ENCODE measurements at places on chromosomes 13 and 19.

DNA sequence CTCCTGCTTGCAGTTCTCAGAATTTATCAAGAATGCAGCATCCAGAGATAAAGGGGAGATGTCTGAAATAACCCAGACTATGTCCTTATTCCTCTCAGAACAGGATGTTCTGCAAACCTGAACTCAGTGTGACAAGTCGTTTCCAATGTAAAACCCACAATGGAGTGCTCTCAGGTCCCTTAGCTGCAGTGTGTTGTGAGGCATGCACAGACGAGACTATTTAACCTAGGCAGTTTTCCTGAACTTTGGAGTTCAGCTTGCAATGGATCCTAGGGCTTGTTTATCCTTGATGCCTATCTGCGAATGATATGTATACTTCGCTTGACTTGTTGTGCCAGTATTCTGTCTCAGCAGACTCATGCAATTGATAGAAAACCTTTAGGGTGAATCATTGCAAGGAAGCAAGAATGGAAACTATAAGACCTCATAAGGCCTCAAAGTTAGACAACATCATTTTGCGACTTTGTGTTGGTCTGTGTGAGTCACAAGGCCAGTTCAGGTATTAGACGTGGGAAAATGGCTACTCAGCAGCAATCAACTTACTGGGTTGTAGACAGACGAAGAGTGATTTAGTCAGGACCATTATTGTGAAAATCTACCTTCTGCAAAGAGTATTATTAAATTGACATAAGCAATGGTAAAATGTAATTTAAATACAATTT, 2439.9 kb upstream of the PCDH20 start:
- no peak for DNase-seq

- DNase-seq, result no peak
Measured at GRCh38 chr19:13866463-13867046, 10.4 kb upstream of the NANOS3 start.

GRCh38 chr19:29685326-29685725, 20.1 kb downstream of the PLEKHF1 start:
- DNase-seq, result no peak

- DNase-seq, result peak; percentile 16
Measured at GRCh38 chr13:39892721-39893685, 237.5 kb downstream of the COG6 start.

DNA sequence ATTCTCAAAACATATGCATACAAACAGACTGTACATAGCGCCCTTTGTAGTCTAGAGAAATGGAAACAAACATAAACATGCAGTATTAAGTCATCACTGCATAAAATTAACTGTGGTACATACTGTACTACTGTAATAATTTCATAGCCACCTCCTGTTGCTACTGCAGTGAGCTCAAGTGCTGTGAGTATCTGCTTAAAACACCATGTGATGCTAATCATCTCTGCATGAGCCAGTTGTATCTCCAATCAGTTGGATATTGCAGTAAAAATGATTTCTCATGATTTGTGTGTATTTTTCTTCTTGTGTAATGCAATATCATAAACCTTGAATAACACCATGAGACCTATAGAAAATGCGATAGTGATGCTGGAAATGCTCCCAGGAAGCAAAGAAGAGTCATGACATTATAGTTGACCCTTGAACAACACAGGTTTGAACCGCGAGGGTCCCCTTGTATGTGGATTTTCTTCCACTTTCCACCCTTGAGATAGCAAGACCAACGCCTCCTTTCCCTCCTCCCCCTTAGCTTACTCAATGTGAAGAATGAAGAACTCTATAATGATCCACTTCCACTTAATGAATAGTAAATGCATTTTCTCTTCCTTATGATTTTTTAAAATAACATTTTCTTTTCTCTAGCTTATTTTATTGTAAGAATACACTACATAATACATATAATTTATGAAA, 4.1 kb downstream of the TNFSF13B start:
- DNase-seq, result no peak

- no peak for DNase-seq
Measured at GRCh38 chr19:15701757-15702533, 25.9 kb upstream of the OR10H2 start.

- no peak for DNase-seq
Measured at GRCh38 chr13:100323937-100324336, 235.0 kb downstream of the PCCA start.

DNA sequence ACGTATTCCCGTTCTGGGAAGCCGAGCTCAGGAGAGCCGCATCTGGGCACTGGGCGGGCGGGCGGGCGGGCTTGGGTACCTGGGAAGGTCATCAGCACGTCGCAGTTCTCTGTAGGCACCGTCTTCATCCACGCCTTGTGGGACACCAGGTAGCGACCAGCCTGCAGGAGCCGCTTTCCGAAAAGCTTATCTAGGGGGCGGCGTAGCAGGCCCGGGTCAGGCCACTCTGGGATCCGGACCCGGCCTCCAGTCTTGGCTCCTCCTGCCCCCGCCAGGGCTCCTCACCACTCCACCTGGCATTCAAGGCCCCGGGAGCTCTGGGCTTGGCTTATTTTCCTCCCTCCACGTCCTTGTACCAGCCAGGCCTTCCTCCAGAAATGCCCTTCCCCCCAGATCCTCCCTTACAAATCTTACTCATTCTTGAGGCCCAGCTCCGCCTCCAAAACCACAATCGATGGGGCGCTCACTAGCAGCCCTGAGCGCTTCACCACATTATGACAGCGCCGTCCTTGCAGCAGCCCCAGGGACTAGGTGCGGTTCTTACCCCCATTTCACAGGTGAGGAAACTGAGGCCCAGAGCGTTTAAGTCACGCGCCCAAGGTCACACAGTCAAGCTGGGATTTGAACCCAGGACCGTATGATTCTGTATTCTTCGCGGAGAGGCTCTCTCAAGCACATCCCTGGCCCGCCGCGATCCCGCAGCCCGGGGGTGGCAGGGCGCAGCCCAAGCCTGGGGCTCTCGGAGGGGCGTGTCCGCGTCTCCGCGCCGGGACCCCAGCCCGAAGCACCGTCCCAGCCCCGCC, 843 bp downstream of the ANO8 start:
- peak; percentile 74 for DNase-seq

DNA sequence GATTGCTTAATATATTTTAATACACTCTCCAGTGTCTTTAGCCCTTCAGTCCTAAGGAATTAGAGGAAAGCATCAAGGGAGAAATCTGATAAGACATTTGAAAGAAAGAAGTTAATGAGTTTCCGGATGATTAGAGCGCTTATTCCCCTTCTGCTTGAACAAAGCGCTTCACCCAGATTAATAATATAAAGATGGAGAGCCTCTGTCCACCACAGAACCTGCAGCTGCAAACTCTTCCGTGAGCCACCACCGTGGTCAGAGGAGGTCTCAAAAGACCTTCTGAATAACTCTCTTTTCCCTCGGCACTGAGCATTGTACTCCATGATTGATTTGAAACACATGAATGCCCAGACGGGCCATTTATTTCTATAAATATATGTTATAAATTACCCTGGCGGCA, 14.2 kb upstream of the TUBGCP3 start:
- no peak for DNase-seq

GRCh38 chr13:42985312-42986175, 6.5 kb downstream of the EPSTI1 start:
- no peak for DNase-seq

DNA sequence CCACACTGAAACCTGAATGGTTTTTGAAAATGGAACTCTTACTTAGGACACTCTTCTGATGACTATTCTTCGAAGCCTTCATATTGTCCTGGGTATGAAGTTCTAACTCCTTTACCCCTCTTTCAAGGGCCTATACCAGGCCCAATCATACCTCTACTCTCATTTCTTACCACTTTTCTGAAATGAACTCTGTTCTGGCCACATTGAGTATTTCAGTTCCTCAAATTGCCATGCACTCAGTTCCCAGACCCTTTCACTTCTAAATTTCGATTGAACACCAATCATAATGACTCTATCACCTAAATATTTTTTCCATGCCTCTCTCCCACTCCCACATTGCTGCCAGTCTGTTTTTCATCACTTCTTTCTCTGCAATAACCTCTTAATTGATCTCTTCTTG, 53.7 kb downstream of the LACC1 start:
- no peak for DNase-seq

- no peak for DNase-seq
Measured at GRCh38 chr19:55494172-55494761, 6.0 kb downstream of the SSC5D start.

GRCh38 chr13:50257646-50258045, 242.4 kb downstream of the KCNRG start:
- DNase-seq, result no peak

GRCh38 chr13:79742923-79743322, 262.0 kb downstream of the NDFIP2 start:
- no peak for DNase-seq

DNA sequence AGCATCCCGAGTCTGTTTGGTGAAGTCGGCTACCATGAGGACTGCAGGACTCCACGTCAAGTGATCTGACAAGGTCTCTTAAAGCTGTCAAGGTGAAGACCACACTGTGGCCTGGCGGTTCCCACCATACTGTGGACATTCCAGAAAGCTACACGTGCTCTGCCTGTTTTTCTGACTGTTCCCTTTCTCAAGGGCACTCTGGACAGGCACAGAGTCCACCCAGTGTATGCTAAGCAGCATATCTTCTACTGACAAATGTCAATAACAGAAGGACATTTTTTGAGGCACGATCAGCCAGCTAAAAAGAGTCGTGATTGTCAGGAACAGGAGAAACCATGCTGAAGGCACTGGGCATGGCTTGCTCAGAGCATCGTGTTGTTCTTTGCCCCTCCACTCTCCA, 12.8 kb upstream of the WASF3 start:
- no peak for DNase-seq

GRCh38 chr19:41428481-41428859, 1.3 kb upstream of the B3GNT8 start:
- no peak for DNase-seq

GRCh38 chr13:36858290-36858689, 39.3 kb downstream of the RFXAP start:
- DNase-seq, result no peak

DNA sequence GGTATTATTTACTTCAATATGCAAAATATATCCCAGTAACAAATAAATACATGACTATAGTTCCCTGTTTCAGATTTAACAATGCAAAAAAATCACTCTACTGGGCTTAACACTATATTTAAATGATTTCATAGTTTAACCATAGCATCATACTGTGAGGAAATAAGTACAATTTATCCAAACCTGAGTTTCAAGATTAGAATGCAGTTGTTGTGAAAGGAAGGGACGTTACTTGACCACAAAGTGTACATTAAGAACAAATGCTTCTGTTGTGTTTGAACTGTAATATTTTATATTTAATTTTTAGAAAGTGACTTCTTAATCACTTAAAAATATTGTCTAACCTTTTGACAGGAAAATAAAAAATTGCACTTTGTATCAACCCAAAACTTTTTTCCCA, 1747.9 kb upstream of the SPRY2 start:
- DNase-seq, result no peak

GRCh38 chr13:30435911-30436451, 13.7 kb downstream of the UBE2L5 start:
- DNase-seq, result no peak

GRCh38 chr19:49395581-49396407, 7.7 kb downstream of the KASH5 start:
- no peak for DNase-seq

DNA sequence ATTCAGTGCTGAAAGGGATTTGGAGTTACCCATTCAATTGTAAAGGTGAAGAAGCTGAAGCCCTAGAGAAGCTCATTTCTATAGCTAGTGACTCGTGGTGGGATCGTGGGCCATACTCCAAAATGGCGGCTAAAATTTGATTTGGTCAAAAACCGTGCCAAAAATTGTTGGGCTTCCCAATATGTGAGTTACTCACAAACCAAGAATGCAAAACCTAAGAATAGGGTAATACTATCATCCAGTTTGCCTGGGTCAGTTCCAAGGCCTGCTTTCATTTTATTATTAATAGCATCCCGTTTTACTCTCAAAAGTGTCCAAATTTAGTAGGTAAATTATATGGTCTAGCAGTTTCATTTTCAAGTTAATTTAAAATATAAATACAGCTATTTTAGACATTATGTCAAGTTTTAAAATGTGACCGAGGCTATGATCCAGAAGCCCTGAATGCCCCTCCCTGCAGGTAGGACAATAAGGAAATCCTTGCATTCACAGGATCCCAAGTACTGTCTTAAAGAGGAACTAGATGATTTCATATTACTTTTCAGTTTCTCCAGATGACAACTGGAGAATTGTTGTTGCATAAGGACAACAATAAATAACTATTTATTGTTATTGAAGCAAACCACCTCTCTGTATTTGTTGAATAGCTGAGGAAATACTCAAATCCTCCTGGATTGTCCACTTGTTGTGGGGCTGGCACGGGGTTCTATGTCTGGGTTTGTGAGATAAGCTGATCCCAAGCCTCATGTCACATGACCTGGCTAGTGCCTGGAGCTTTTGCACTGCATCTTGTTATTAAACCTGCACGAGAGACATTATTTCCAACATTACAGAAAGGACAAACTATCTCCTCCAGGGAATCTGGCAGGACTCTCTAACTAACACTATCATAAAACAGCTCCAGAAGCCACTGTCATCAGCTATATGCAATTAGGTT, 11.6 kb upstream of the RAP2A start:
- no peak for DNase-seq

GRCh38 chr13:22903301-22903700, 277.5 kb upstream of the SGCG start:
- DNase-seq, result no peak

GRCh38 chr13:84290386-84290785, 408.1 kb upstream of the SLITRK1 start:
- DNase-seq, result no peak

- no peak for DNase-seq
Measured at GRCh38 chr13:43054803-43055802, 31.7 kb downstream of the DNAJC15 start.

DNA sequence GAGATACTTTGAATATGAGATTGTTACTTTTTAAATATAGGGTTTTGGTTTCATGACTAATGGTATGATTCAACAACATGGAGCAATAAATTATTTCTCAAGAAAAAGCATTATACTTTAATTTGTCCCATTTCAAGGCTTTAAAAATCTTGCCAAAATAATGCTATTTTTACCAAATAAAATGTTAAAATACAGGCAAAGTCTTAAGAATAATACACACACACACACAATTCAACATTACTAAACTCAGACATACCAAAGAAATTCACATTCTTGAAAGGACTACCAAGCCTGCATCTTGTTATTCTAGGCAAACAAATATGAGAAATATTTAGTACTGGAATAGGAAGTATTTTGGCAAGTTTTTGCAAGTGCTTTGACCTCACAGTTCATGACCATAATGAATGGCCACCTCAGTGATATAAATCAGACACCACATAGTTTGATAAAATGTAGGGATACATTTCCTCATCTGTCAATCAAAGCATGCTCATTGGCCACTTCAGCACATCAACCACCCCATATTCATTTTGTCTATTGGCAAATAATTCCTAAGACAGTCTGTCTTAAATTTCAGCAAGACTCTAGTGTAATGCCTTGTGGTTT, 107.2 kb downstream of the NALCN start:
- no peak for DNase-seq

GRCh38 chr19:19579533-19580361, 38.7 kb downstream of the PBX4 start:
- no peak for DNase-seq

- no peak for DNase-seq
Measured at GRCh38 chr13:81246556-81246955, 905.6 kb upstream of the SPRY2 start.
